ENCODE measurements at places on chromosomes 5 and 9. TPM values are rescaled to one million over a fixed set of nuclear protein-coding genes. Genes with fewer than 3 reads are reported as not detected.
A peak's percentile ranks its signal among the peaks of the same experiment; 100 is the strongest.

DNA sequence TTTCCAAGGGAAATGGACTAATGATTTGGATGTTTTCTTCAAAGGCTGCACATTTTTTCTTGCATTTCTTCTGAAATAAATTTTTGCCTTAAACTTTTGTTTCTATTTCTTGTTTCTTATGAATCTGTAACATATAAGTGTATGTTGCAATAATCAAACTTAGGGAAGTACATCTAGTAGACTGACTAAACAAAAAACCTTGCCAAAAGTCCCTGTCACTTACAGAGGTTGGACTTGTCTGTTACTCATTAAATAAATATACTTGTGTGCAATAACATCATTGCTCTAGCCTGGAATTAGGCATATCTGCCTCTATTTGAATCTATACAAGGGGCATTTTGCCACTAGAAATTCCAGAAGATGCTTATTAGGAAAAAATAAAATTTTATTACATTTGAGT, 56.6 kb downstream of the C6 start:
- no peak for DNase-seq

GRCh38 chr5:178307267-178308045, 74.9 kb upstream of the PHYKPL start:
- DNase-seq, result no peak

- no peak for DNase-seq
Measured at GRCh38 chr5:148720257-148720656, 65.9 kb upstream of the HTR4 start.

GRCh38 chr5:8176101-8176693, 307.2 kb downstream of the MTRR start:
- no peak for DNase-seq

- no peak for DNase-seq
Measured at GRCh38 chr5:91038180-91038808, 344.8 kb downstream of the ARRDC3 start.

The WWC1 gene
- 2.2 TPM for total RNA-seq

GRCh38 chr9:28163619-28164018, 590.3 kb upstream of the C9orf72 start:
- no peak for DNase-seq

- DNase-seq, result no peak
Measured at GRCh38 chr5:10673407-10673806, 87.6 kb downstream of the DAP start.

DNA sequence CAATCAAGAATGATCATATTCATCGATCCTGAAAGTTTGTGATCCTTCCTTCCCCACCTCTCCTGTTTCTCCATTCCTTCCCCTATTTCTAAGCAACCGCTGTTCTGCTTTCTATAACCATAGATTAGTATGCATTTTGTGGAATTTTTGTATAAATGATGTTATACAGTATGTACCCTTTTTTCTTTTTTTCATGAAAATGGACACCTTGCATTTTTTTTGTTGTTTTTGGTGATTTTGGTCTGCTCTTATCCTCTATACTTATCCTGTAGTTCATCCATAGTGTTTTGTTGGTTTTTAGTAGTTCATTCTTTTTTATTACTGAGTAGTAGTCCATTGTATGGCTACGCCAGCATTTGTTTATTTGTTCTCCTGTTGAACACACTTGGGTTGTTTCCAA, 46.1 kb downstream of the SCGB3A1 start:
- DNase-seq, result no peak

- no peak for DNase-seq
Measured at GRCh38 chr5:53820802-53821171, 260.3 kb downstream of the NDUFS4 start.

- no peak for DNase-seq
Measured at GRCh38 chr5:141518618-141519015, 29.7 kb downstream of the PCDHGC5 start.

The SIT1 gene
- 80.9 TPM for total RNA-seq

DNA sequence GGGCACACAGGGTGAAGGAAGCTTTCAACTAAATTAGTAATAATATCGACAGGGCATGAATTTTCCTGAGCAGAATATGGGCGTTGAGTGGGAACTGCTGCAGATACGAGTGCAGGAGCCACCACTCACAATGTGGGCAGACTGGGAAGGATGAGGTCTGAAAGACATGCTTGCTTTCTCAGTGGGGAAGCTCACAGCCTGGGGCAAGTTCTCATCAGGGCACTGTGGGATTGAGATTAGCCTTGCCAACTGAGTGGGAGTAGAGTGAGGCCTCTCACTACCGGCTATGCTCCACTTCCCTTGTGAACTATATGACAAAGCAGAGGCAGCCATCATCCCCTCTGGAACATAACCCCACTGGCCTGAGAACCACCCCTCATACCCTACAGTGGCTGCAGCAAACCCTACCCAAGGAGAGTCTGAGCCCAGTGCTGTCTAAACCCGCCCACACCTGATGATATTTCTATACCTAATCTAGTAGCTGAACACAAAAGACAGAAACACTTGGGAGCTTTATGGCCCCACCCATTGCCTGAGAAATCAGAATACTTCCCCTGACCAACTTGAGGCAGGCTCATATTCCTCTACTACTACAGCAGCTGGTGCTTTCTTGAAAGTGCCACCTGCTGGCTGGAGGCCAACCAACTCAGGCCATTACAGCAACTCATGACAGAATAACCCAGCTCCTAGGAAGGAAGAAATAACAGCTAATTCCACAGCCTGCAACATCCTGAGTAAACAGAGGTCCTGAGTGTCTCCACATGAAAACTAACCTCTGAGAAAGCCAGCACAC, 173.7 kb upstream of the SPEF2 start:
- peak; percentile 10 for DNase-seq

GRCh38 chr5:76710991-76711390, 4.9 kb upstream of the F2R start:
- DNase-seq, result no peak

DNA sequence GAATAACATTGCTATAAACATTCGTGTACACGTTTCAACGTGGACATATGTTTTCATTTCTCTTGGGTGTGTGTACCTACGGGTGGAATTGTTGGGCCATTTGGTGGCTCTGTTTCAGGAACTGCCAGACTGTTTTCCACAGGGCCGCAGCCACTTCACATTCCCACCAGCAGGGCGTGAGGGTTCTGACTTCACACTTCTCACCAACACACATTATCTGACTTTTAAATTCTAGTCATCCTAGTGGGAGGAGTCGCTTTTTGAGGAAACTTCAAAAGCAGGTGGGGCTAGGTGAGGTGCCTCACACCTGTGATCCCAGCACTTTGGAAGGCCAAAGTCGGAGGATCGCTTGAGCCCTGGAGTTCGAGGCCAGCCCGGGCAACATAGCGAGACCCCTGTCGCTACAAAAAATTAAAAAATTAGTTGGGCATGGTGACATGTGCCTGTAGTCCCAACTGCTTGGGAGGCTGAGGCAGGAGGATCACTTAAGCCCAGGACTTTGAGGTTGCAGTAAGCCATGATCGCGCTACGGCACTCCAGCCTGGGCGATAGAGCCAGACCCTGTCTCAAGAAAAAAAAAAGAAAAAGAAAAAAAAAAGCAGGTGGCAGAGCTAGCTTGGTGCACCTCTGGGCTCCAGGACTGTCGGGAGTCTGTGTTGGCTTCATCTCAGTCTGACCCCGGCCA, 28.5 kb downstream of the TSPAN17 start:
- no peak for DNase-seq

GRCh38 chr5:1439388-1440097, 5.7 kb downstream of the SLC6A3 start:
- no peak for DNase-seq

DNA sequence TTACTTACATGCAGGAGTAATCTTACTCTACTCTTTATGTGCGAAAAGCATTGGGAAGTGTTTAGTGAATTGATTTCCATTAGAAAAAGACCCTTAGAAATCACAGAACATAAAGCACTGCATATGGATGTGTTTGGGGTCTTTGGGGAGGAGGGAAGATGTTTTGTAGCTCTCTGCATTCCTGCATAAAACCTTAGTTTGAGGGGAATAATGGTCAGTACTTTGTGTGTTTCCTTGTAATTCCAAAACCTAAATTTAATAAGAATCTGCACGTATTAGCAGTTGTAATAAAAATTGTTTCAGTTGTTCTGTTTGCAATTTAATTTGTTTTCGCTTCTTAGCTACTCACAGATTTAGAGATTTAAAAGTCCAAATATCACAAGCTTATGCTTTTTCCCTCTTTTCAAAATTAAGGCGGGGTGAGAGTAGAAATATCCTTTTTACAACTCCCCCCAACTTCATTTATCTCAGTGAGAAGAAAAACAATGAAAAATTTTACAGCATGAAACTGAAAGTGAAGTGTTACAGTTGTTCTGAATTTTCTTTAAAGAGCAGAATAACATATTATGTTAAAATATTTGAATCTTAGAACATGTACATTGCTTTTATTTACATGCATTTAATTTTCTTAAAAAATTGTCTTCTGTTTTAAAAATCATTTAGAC, 143.8 kb downstream of the SMARCA2 start:
- no peak for DNase-seq

The MYMK gene
- not detected for total RNA-seq

- no peak for DNase-seq
Measured at GRCh38 chr9:70031141-70031545, 12.5 kb upstream of the MAMDC2 start.

The NUTM2F gene
- total RNA-seq, result not detected
